ENCODE measurements at places on chromosomes 6 and 20. TPM values are rescaled to one million over a fixed set of nuclear protein-coding genes. Genes with fewer than 3 reads are reported as not detected.

Gene OOEP
- not detected for total RNA-seq

Gene IP6K3
- total RNA-seq, result 0.14 TPM

Gene RFX6
- total RNA-seq, result 0.31 TPM

Gene ARMC12
- 0.90 TPM for total RNA-seq

- H3K36me3 ChIP-seq, result no peaks in the 10 kb centered on the region
- no peak for DNase-seq
- H3K27ac ChIP-seq, result no peak overlapping the region
- no peak overlapping the region for H3K4me3 ChIP-seq
- no peaks in the 10 kb centered on the region for H3K27me3 ChIP-seq
- no peaks in the 10 kb centered on the region for H3K4me1 ChIP-seq
Measured at GRCh38 chr20:63047946-63048345, 41.2 kb upstream of the BHLHE23 start.

- H3K27ac ChIP-seq, result no peak overlapping the region
- DNase-seq, result no peak
- H3K36me3 ChIP-seq, result no peaks in the 10 kb centered on the region
Measured at GRCh38 chr6:79630380-79630882, 698 bp upstream of the SH3BGRL2 start.

- peaks cover 15% of the 10 kb centered on the region for H3K4me1 ChIP-seq
- H3K27ac ChIP-seq, result no peak overlapping the region
- H3K27me3 ChIP-seq, result no peaks in the 10 kb centered on the region
- H3K36me3 ChIP-seq, result no peaks in the 10 kb centered on the region
Measured at GRCh38 chr6:33049323-33050013, 24.0 kb downstream of the HLA-DPA1 start.

GRCh38 chr6:24126586-24127192 is 674 bp downstream of the NRSN1 start:
- no peaks in the 10 kb centered on the region for H3K27me3 ChIP-seq
- no peaks in the 10 kb centered on the region for H3K36me3 ChIP-seq
- no peak overlapping the region for H3K27ac ChIP-seq
- peak overlapping the region; percentile 75 for H3K4me3 ChIP-seq

- H3K4me1 ChIP-seq, result no peaks in the 10 kb centered on the region
- DNase-seq, result no peak
- H3K36me3 ChIP-seq, result no peaks in the 10 kb centered on the region
Measured at GRCh38 chr6:143468026-143468425, 17.4 kb downstream of the PEX3 start.

- H3K36me3 ChIP-seq, result no peaks in the 10 kb centered on the region
- no peaks in the 10 kb centered on the region for H3K27me3 ChIP-seq
- H3K27ac ChIP-seq, result no peak overlapping the region
- no peak for DNase-seq
- H3K4me3 ChIP-seq, result no peak overlapping the region
- no peaks in the 10 kb centered on the region for H3K4me1 ChIP-seq
Measured at GRCh38 chr20:16929756-16930155, 181.6 kb downstream of the OTOR start.

DNA sequence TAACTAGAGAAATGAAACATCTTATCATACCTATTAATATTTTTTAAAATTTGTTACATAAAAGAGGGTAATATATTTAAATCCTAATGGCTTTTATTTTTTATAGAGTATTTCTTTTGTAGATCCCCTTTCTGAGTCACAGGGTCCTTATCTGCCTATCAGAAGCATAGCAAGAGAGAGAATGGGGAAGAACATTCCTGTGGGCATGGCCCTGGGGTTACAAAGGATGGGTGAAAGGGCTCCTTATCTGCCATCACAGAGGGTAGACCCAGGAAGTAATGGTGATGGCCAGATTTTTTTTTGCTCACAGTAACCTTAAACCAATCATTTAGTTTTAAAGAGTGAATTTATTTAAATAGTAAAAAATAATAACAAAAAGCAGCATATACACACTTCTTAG is 582.1 kb upstream of the HTR1E start:
- 0 out of 2 replicates have a peak, but pooled peaks cover 5% of the 10 kb centered on the region for H3K4me1 ChIP-seq
- H3K27ac ChIP-seq, result no peak overlapping the region
- no peak for DNase-seq
- no peak overlapping the region for H3K4me3 ChIP-seq
- H3K36me3 ChIP-seq, result no peaks in the 10 kb centered on the region

DNA sequence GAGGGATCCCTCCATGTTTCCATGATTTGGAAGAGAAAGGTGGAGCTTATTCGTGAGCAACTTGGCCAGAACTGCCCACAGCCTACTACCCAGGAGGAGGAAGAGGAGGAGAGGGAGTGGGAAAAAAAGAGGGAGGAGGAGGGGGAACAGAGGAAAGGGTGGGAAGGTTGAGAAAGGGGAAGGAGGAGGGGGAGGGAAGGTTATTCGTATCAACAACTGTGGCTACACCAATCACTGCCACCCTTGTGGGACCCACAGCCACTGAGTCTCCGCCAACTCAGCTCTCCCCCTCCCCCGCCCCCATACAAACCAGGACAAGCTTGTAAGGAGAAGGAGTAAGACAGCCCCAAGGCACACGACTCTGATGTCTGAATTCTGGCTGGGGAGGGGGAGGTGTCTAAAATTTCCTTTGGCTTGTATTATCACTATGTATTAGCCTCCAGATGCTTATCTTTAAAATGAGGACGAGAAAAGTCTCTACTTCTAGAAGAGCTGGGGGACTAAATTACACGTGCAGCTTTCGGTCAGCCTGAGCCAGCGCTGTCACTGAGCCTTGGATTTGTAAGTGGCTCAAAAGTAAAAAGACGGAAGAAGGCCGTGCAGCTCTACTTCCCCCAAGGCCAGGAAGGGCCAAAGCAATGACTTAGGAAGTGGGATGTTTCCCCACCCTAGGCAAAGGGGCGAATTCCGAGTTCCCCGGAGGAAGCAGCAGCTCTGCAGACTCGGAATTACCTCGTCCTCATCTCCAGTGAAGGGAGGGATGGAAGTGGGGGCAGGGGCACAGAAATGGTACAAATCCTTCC is 1.0 kb downstream of the FKBP1A start:
- peak; percentile 64 for DNase-seq
- peaks cover 24% of the 10 kb centered on the region for H3K27me3 ChIP-seq
- no peaks in the 10 kb centered on the region for H3K36me3 ChIP-seq
- H3K4me3 ChIP-seq, result peak overlapping the region; percentile 91

GRCh38 chr6:1310628-1311399 is 1.1 kb upstream of the FOXQ1 start:
- peak overlapping the region; percentile 67 for H3K4me3 ChIP-seq
- peaks cover 20% of the 10 kb centered on the region for H3K4me1 ChIP-seq
- H3K27ac ChIP-seq, result no peak overlapping the region
- H3K27me3 ChIP-seq, result peaks cover 88% of the 10 kb centered on the region
- no peaks in the 10 kb centered on the region for H3K36me3 ChIP-seq

GRCh38 chr6:161370880-161371279 is 97.0 kb upstream of the AGPAT4 start:
- no peaks in the 10 kb centered on the region for H3K27me3 ChIP-seq
- no peaks in the 10 kb centered on the region for H3K36me3 ChIP-seq
- no peak overlapping the region for H3K27ac ChIP-seq
- DNase-seq, result peak; percentile 87

DNA sequence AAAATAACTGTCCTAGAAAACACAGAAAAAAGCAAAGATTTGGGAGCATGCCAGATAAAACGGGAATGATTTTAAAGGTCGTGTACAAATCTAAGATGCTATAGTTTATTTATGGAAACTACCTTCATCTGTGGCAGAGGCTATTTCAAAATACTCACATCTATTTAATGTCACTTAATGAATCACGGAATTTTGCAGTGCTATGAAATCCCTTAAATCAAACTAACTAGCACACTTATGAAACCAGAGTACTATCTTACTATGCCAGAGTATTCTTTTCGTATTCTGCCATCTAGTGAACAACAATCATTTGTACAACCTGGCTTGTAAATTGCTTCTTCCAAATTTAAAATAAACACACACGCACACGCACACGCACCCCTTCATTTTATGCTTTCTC is 77.9 kb upstream of the BMP5 start:
- no peaks in the 10 kb centered on the region for H3K27me3 ChIP-seq
- H3K27ac ChIP-seq, result no peak overlapping the region
- DNase-seq, result no peak
- H3K4me1 ChIP-seq, result peaks cover 12% of the 10 kb centered on the region
- H3K36me3 ChIP-seq, result no peaks in the 10 kb centered on the region

DNA sequence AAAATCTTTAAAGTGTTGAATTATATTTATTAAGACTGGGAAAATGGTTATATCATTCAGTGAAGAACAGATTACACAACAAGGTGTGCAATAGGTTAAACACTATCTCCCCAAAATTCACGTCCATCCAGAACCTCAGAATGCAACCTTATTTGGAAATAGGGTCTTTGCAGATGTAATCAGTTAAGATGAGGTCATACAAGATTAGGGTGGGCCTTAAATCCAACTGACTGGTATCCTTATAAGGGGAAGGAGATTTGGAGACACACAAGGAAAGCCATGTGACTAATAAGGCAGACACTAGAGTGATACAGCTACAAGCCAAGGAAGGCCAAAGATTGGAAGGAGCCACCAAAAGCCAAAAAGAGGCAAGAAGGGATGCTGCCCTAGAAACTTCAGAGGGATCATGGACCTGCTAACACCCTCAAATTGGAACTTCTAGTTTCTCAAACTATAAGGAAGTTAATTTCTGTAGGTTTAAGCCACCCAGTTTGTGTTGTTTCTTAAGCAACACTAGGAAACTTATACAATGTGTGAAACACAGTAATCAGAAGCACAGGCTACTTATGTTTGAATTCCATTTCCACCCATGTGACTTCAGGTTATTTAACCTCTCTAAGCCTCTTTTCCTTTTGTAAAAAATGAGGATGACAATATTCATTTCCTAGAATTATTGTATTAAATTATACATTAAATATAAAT is 16.9 kb downstream of the ILRUN start:
- H3K4me3 ChIP-seq, result no peak overlapping the region
- H3K4me1 ChIP-seq, result no peaks in the 10 kb centered on the region
- no peaks in the 10 kb centered on the region for H3K36me3 ChIP-seq
- H3K27me3 ChIP-seq, result no peaks in the 10 kb centered on the region
